ENCODE measurements at places on chromosomes 3 and 15.
A peak's percentile ranks its signal among the peaks of the same experiment; 100 is the strongest.

DNA sequence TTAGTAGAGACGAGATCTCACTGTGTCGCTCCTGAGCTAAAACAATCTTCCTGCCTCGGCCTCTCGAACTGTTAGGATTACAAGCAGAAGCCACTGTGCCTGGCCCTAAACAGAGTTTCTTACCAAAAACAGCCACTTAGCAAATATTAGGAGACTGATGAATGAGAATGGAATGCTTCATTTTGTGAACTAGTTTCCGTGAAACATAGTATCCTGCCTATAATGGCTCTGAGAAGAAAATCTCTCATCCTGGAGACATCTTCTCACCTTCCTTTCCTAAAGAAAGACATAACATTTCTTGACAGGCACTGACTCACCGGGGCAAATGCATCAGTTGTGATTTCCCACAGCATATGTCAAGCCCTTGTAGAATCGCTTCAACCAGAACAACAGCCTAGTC lies 44.9 kb downstream of the GJD2 start:
- DNase-seq, result no peak

DNA sequence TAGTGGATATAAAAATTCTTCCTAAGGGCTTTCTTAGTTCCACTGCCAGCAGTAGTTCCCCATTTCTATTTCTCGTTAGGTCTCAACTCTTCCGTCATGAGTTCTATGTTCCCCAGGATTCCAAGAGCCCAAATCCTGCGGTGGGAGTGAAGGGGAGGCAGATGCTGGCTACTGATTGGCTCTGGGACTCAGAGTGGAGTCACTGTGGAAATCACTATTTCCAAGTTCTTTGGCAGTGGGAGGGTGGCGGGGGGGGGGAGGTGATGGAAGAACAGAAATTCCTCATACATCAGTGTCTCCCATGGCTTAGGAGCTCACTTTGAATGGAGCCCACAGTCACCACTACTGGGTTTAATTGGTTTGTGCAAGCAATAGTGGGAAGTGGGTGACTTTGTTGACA lies 5.6 kb downstream of the CCR1 start:
- no peak for DNase-seq

GRCh38 chr3:29610781-29611180 lies 329.9 kb downstream of the RBMS3 start:
- no peak for DNase-seq

- DNase-seq, result no peak
Observed at GRCh38 chr3:181723625-181724191, 12.0 kb downstream of the SOX2 start.

GRCh38 chr3:126419886-126420786 lies 25.4 kb downstream of the CFAP100 start:
- no peak for DNase-seq

DNA sequence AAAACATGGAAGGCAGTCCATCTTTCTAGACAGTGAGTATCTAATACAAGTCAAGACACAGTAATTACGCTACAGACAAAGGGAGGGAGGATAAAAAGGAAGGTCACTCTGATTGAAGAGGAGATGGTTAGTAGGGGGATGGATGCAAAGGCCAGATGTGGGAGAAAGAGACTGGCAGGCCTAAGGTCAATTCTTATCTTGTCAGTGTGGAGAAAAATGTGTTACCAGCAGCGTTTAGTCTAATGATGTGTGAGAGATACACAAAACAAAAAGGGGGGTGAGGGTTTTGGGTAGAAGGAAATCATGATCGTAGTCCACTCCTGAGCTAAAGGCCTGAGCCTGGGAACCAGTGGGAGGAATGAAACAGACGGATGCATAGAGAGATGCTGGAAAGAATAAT lies 46.7 kb downstream of the RFTN1 start:
- no peak for DNase-seq

- DNase-seq, result no peak
Observed at GRCh38 chr3:65532749-65533148, 506.0 kb downstream of the MAGI1 start.

GRCh38 chr15:81118361-81118760 lies 15.7 kb upstream of the CFAP161 start:
- DNase-seq, result peak; percentile 13

DNA sequence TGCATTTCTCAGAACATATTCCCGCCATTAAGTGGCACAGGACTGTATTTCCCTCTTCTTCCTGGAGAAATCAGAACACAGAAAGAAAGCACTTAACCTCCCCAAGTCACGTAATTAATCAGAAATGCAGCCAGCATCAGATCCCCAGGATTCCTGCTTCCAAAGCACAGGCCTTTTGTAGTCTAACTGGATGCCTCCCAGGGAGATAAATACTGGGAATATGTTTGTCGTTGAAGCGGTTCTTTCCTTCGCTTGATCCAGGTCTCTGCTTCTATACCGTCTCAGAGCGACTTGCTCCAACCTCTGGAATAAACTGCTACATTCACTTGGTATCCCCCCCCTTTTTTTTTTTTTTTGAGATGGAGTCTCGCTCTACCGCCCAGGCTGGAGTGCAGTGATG lies 198.6 kb downstream of the KBTBD8 start:
- peak; percentile 9 for DNase-seq

GRCh38 chr3:15983232-15983631 lies 185.5 kb upstream of the ANKRD28 start:
- DNase-seq, result no peak

DNA sequence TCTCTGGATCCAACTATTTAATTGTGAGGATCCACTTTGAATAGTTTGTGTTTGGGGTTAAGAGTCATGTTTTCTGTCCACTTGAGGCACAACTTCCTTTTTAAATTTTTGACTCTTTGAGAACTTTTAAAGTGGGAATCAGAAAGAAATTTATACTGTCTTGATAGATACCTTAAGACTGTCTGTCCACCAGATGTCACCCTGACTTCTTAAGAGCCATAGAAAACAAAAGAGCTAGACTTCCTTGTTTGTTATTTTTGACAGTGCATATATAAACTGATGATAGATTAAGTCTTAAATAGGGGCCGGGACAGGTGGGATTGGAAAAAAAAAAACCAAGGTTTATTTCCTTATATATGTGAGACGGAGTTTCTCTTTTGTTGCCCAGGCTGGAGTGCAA lies 52.1 kb upstream of the WDR72 start:
- DNase-seq, result peak; percentile 12

DNA sequence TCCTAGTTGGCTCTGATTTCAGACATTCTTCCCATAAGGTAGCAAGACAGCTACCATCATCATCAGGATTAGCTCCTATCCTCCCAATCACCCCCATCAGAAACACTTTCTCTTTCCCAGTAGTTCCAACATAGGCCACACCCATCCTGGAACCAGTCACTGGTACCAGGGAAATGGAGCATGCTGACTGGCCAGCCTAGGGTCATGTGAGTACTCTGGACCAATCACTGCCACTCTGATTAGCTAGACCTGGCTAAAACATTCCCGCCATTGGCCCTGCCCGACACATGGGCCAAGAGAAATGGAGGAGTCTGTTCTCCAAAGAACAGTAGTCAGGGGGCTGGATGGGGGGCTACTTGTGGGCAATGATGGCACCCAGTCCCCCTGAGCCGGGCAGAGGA lies 12.4 kb downstream of the EFCC1 start:
- no peak for DNase-seq

- DNase-seq, result no peak
Observed at GRCh38 chr3:142615171-142615570, 19.0 kb downstream of the PLS1 start.

DNA sequence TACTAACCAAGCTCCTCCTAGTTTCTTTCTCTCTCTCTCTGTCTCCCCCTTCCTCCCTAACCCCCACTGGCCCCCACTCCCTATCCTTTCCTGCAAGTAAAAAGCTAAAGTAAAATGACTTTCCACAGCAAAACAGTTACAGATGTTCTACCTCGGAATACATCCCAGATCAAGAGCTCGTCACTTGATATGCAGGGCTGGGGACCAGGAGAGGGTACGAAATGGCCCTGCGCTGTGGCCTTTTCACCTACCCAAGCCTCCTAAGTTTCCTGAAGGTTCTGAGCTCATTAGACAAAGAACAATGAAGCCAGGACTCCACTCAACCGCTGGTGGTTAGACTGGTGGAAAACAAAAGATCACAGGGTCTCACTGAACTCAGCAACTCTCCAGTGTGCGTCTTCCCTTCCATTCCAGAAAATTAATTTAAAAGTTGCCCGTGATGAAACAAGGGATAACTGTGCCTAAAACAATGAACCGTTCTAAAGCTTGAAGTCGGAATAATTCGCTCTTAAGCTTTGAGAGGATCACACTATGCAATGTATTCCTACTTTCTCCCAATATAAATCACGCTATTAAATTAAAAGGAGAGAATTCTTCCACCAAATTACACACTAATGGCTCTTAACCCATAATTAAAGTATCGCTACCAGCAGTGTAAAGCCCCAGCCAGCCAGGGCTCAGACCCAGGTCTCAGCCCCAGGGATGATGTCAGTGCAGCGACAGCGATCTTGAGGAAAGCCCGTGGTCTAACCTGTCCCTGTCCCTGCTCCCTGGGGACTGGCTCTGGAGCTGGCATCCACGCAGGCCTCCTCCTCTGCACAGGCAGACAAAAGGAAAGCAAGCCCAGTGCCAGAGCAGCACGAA lies 5.0 kb downstream of the VGLL4 start:
- peak; percentile 50 for DNase-seq

- no peak for DNase-seq
Observed at GRCh38 chr3:127630811-127631714, 2.1 kb downstream of the PODXL2 start.

- no peak for DNase-seq
Observed at GRCh38 chr3:62015111-62015510, 358.2 kb downstream of the FEZF2 start.

DNA sequence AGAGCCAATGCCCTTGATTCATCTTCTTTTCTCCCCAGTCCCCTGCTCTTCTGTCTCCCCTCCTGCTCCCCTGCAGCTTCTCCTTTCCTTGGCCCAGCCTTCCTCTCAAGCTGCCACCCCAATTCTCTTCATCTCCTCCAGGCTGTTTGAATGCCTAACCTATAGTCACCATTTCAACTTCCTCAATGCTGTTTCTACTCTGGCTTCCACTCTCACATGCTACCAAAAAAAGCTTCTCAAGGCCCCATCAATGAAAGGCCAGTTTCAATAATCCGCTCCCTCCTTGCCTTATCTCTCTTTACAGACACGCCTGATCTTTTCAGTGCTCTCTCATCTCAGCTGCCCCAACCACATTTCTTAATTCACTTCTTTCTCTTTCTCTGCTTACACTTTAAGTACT lies 212.2 kb upstream of the GPR149 start:
- no peak for DNase-seq
